ENCODE measurements at places on chromosomes 16 and 17.

GRCh38 chr16:920051-920681 is 50.6 kb downstream of the LMF1 start:
- no peak for DNase-seq

- no peak for DNase-seq
Measured at GRCh38 chr17:36205637-36206485, 5.0 kb upstream of the CCL4L2 start.

DNA sequence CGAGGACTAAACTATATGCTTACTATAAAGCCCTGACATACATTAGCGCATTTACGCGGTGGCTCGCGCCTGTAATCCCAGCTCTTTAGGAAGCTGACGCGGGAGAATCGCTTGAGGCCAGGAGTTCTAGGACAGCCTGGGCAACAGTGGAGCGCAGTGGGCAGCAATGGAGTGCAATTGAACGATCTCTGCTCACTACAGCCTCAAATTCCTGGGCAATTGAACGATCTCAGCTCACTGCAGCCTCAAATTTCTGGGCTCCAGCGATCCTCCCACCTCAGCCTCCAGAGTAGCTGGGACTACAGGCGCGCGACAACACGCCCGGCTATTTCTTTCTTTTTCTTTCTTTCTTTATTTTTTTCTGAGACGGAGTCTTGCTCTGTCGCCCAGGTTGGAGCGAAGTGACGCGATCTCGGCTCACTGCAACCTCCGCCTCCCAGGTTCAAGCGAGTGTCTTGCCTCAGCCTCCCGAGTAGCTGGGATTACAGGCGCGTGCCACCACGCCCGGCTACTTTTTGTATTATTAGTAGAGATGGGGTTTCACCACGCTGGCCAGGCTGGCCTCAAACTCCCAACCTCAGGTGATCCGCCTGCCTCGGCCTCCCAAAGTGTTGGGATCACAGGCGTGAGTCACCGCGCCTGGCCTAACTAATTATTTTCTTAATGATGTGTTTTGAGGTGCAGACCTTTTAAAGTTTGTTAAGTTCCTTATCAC is 506 bp upstream of the COG7 start:
- no peak for DNase-seq

GRCh38 chr17:35428229-35428628 is 4.1 kb downstream of the SLFN12 start:
- no peak for DNase-seq

- peak; percentile 62 for DNase-seq
Measured at GRCh38 chr17:37239690-37240334, 136.0 kb upstream of the C17orf78 start.

DNA sequence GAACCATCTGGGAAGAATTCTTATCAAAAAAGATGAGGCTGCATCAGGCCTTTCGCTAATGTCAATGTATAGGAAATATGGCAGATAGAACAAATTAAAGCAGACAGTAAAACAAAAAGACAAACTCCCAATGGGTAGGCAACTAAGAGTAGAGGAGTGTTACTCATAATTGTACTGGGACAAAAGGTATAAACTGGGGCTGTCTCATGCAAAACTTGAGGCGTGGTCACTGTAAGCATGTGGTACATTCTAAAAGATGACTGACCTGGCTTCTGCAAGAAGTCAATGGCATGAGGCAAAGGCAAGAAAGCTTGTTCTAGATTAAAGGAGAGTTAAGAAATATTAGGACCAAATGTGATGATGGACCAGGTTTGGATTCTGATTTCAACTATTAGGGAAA is 26.7 kb downstream of the SMIM36 start:
- no peak for DNase-seq

DNA sequence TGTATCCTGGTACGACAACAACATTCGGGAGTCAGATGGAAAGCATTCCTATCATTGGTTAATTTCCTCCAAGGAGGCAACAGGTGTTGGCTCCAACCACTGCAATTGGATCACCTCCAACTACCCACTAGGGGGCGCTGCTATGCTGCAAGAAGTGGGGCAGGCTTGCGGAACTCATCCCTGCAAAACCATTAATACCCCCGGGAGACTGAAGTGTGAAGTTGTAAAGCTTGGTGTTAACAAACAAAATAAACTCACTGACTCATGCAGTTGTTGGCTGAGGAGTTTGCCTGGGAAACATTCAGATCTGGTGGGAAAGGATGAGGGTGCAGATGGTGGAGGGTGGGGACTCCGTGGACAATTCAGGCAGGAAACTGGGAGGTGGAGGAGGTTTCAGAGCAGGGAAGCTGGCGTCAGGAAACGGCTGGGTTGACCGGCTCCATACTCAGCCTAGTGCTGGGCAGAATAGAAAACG is 84.9 kb downstream of the HS3ST2 start:
- DNase-seq, result peak; percentile 26

- peak; percentile 23 for DNase-seq
Measured at GRCh38 chr17:63954402-63955063, 18.2 kb downstream of the SCN4A start.

DNA sequence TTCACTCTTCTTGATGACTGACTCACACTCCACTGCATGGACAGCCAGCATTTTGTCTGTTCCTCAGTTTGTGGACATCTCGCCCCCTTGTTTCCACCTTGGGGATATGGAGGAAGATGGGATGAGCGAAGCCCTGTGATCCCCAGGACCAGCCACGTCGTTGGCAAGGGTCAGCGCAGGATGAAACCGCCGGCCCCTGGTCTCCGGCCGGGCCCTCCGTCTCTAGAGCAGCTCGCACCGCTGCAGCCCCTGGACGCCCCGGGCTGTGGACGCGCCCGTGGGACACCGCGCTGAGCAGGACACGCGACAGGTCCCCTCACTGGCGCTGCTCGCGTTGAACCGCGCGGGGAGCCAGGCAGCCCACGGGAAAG is 604 bp upstream of the ZC3H18 start:
- peak; percentile 2 for DNase-seq

DNA sequence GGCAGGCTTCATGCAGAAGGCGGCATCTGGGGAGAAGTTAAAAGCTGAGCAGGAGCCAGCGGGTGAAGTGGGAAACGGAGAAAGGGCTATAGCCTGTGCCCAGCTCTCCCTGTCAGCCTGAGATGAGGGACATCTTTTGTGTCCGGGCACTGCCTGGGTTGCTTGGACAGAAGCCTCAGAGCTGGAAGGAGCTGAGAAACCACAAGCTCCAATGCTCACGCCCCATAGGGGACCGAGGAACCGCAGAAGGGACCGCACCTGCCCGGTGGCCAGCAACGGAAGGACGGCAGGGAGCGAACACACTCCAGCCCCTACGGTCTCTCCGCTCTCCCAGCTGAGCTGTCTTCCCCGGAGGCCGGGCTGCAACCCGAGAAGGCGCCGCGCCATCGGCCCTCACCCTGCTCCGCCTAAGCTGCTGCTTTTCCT is 175.8 kb downstream of the NPIPB11 start:
- DNase-seq, result no peak

Measured in trophoblast cell (in vitro differentiated cells and primary cell).